H7 (cell line): ENCODE measurements at places on chromosomes 1 and 21. TPM values are rescaled to one million over a fixed set of nuclear protein-coding genes. Genes with fewer than 3 reads are reported as not detected.

- DNase-seq: no peak
Observed at GRCh38 chr1:194809665-194810064, 1623.3 kb upstream of the B3GALT2 start.

- DNase-seq: no peak
Observed at GRCh38 chr1:19073311-19074186, 117.1 kb upstream of the IFFO2 start.

DNA sequence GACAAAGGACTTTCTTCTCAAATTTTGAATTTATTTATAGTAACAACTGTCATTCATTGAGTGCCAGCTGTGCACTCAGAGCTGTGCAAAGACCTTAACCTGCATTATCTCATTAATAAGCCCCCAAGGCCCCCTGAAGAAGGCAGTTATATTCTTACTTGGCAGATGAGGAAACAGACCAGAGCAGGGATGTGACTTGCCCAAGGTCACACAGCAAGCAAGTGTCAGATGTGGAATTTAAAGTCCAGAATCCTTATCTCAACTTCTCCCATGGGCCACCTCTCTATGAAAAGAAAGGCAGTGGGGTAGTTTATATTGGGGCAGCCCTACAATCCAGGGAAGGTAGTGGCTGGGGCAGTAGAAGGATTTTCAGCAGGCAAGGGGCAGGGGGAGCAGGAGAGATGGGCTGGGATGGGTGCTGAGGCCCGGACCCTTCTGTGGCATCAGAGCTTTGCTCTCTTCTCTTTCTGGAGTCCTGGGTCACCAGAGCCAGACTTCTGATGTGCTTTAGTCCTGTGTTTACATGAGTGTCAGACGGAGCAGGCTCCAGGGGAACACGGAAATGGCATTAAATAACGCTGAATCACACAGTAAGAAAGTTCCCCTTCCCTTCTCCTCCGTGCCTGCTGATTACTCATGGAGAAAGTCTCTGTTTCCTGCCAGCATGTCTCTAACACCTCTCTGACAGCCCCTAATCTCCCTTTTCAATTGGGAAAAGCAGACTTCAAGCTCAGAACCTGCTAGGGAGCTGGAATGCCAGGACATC, 39.5 kb downstream of the EPHB2 start:
- no peak for DNase-seq

DNA sequence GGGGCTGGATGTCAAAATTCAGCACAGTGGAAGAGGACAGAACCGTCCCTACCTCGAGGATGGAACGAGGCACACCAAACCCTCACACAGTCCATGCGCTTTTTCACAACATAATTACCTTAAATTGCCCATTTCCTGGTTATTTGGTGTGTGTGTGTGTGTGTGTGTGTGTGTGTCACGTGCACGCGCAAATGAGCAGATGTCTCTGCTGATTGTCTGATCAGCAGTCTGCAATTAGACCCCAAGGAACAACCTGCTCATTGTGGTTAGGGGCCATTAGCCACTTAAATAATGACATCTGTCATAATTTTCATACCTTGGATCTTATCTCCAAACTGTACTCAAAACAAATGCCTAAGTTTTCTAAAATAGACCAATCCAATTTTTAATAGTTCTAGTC, 23.2 kb downstream of the AVPR1B start:
- DNase-seq: no peak

SV2A gene
- total RNA-seq: 40.3 and 42.3 TPM in 2 replicates

DNA sequence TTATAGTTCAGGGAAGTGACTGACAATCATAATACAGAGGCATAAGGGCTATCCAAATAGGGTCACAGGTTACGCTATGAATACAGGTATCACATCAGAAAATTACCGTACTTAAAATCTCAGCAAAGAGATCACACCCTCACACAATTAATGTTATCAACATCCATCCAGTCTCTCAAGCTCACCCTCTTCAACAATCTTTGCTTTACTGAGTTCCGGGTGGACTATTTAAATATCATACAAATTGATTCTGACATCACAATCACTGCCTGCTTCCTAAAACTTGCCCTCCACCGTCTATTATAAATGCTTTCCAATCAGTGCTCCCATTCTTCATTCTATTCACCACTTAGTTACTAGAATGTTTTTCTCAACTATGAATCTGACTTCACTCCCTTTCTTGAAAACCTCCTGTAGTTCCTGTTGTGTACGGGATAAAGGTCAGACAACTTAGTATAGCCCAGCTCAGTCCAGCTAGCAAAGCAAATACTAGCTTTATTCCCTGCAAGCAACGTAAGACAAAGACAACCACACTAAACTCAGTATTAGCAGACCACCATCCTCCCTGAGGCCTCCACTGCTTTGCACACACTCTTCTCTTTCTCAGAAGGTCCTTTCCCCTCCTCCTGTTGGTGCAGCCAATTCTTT, 398.7 kb downstream of the SMYD3 start:
- no peak for DNase-seq

GRCh38 chr1:69171248-69171647, 396.5 kb upstream of the LRRC7 start:
- no peak for DNase-seq

- no peak for DNase-seq
Observed at GRCh38 chr1:118325550-118326225, 140.7 kb upstream of the SPAG17 start.

RUNX3 gene
- 1.3 and 3.5 TPM in 2 replicates for total RNA-seq

GRCh38 chr1:232596666-232597303, 33.1 kb downstream of the SIPA1L2 start:
- no peak for DNase-seq

SLC16A1 gene
- total RNA-seq: 352 and 393 TPM in 2 replicates

GRCh38 chr1:237814319-237814924, 76.3 kb downstream of the ZP4 start:
- peak; percentile 28 for DNase-seq

DNA sequence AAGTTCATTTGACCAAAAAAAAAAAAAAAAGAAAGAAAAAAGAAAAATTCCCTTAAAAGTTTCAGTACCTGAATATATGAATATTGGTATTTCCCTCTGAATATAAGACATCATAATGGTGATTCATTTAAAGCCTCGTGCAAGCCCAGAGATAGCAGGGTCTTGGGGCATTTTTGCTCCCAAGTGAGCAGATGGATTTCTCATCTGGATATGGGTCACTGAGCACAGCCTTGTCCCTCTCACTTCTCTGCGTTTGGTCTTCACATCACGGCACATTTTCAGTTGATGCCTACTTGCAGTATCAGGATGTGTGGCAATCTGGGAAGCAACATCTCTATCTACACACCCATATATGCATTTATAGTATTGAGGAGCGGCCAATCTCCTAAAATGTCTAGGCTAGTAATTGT, 12.7 kb downstream of the CD58 start:
- no peak for DNase-seq

AGO4 gene
- total RNA-seq: 8.3 and 23.4 TPM in 2 replicates

- no peak for DNase-seq
Observed at GRCh38 chr1:56106531-56107274, 472.7 kb downstream of the PLPP3 start.

DNA sequence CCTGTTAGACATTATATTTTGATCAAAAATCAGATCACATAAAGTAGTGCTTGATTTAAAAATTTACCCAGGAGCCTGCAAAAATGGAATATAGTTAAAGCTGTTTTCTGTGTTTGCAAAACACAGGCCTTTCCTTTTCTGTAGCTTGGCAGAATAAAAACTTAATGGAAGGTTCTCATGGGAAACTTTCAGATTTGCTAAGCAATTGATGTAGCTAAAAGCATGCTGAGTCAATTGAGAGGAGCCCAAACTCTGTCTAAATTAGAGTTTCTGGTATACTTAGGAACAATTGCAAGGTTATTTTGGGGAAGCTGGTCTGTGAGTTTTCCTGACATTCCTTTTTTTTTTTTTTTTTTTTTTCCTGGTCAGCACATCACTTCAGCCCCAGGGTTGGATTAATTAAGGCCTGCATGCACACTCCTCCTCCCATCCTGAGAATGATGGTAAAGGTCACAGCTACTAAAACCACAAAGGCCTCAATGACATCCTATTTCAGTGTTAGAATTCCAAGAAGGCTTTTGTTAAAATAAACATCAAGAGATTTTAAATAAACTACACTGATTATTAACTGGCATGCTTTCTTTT, 608.7 kb downstream of the PLPP3 start:
- DNase-seq: no peak

GRCh38 chr1:74427681-74428080, 84.7 kb downstream of the LRRC53 start:
- DNase-seq: no peak

RYR2 gene
- total RNA-seq: 17.6 and 23.9 TPM in 2 replicates

ANGPTL3 gene
- total RNA-seq: 0.04 TPM in 1 of 2 replicates, not detected in the other

BMP8B gene
- total RNA-seq: 0.24 and 0.37 TPM in 2 replicates

ARMH1 gene
- 0.62 TPM in 1 of 2 replicates, not detected in the other for total RNA-seq

DNA sequence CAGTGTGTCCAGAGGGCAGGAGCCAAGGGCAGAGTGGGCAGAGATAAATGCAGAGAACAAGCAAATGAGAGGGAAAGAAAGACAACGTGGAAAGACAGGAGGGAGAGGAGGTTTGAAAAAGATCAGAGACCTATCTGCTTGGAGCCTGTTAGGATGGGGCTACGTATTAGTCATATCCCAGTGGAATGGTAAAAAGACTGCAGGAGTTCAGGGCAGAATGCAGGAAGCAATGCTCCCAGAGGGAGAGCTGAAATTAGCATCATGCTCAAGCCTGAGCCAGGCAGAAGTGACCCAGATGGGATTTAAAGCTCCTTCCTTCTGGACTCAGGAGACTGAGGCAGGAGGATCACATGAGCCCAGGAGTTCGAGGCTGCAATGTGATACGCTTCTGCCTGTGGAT, 261.3 kb upstream of the CHRM3 start:
- DNase-seq: peak; percentile 26

DNA sequence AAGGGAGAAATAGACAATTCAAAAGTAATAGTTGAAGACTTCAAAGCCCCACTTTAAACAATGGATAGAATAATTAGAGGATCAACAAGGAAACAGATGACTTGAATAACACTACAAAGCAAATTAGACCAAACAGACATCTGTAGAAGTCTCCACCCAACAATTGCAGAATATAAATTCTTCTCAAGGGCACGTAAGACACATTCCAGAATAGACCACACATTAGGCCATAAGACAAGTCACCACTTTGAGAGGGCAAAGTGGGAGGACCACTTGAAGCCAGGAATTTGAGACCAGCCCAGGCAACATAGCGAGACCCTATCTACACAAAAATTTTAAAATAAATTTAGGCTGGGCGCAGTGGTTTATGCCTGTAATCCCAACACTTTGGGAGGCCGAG, 20.5 kb upstream of the RNF186 start:
- no peak for DNase-seq

CASZ1 gene
- total RNA-seq: 4.8 and 5.0 TPM in 2 replicates

- peak; percentile 2 for DNase-seq
Observed at GRCh38 chr1:73105755-73106154, 823.4 kb upstream of the NEGR1 start.

DNA sequence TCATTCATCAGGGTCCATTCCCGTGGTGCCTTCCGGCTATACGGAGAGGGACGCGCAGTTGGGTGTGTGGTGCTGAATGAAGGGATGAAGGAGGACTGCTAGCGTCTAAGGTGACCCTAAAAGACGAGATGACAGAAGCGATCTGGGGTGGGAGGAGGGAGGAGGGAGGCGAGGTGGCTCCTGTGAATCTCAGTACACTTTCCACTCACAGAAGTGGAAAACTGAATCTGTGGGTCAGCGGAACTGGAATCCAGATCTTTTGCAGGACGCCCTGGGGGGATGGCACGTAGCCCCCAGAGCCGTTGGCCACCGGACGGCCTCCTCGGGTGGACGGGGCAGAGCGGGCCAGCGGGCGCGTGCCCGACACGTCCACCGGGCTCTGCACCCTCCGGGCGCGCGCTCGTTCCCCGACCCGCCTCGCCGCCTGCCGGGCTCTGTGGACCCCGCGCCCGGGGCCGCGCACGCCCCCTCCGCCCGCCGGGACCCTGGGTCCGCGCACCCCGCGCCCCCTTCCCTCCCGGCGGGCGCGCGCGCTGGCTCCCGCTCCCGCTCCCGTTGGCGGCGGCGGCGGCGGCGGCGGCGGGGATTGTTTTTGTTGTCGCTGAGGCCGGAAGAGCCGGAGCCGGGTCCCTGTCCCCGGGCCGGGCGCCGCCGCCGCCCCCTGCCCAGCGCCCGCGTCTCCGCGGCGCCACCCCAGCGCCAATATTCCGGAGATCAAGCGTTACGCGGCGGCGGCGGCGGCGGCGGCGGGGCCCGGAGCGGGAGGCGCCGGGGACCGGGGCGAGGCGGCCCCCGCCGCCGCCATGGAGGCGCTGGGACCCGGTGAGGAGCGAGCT, at the start of gene AGO4:
Gene AGO4, plus strand, starts transcription at position 403 of the 836 bp plus-strand sequence. Its CDS starts 401 bp downstream, at position 804.
- peak; percentile 95 for DNase-seq

DNA sequence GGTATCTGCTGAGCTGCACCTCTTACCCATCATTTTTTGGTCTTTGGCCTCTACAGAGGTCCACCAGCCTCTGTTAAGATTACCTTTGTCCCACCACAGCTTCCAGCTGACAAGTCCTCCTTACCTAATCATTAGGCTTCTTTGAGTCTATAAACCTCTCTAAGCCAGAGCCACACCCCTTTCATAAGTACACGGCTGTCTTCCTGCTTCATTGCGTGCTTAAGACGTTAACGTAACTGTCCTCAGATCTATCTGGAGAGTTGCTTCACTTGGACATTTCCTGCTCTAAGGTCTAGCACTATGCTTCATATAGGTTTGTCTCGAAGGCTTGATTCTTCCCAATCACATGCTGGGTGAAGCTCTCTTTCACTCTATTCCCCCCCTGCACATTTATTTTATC, 71.0 kb upstream of the CACHD1 start:
- DNase-seq: no peak

DNA sequence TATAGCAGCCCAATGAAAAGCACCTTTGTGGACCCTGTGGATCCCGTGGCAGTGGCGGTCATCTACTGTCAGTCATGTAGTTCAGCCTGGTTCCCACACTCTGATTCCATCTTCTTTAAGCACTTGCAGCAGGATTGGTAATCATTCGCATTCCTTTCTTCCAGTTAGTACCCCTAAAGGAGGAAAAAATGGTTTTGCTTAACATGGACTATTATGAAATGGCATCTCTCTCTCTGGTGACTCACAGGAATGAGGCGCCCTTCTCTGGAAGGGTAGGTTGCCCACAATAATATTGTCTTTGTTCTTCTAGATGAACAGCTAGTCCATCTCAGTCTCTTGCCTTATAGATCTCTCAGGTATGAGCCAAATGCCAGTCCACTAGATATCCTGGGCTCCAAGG, 127.9 kb upstream of the MROH9 start:
- DNase-seq: no peak

GRCh38 chr1:170558731-170559130, 26.8 kb downstream of the GORAB start:
- DNase-seq: no peak

GRCh38 chr1:39128959-39129358, 75.5 kb upstream of the MACF1 start:
- no peak for DNase-seq

DNA sequence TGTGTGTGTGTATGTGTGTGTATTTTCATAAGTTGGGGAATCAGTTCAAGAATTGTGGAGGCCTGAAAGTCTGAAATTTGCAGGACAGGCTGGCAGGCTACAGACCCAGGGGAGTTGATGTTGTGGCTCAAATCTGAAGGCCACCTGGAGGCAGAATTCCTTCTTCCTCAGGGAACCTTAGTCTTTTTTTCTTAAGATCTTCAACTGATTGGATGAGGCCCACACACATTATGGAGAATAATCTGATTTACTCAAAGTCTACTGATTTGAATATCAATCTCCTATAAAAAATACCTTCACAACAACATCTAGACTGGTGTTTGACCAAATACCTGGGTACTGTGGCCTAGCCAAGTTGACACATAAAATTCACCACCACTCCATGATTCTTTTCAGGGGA, 61.8 kb downstream of the MT1HL1 start:
- no peak for DNase-seq
